Stimulated activated CD4-positive, alpha-beta T cell treated with anti-CD3 and anti-CD28 coated beads, Interleukin-1b, Interleukin-23, amount 100 ng/mL, for 24 hours (primary cell): ENCODE measurements at places on chromosomes 2 and 18.

DNA sequence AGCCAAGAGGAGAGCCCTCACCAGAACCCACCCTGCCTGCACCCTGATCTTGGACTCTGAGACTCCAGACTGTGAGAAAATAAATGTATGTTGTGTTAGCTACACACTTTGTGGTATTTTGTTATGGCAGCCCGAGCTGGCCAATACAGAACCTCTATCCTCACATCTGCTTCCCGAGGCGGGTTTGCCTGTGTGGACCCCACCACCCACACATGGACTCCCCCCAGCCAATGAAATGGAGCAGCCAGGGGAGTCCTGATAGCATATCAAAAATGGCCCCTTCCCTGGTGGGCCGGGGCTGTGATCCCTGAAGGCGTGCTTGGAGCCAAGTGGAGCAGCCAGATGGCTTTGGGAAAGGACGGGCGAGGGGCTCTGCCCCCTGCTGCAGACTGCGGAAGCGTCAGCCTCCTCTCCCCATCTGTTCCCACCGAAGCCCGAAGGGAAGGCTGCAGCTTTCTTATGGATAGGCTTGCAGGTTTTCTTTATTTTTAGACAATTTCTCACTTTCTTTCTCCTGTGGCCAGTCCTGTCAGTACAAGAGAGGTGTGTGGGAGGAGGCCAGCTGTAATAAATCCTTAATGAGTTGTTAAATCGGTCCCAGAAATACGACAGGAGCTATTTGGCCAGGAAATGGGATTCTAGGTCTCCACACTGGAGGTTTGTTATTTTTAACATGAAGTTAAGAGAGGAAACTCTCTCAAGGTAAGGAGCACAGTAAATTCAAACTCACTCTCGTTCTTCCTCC lies 34.4 kb downstream of the TEX51 start:
- no peak for DNase-seq

DNA sequence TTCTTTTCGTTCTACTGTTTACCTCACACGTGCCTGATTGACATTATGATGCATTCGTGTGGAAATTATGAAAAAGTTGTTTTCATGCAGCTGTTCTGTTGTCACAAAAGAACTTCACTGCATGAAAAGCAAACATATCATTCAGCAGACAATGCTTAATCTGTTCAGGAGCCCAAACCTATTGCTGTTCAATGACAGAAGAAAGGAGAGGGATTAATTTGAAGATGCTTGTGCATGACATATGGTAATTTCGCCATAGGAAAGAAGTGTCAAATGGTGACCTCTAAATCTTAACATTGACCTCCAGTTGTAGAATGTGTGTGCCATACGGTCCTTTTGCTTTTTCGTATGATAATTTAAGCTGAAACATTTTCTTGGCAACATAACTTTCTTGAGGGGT lies 124.5 kb downstream of the WDR7 start:
- no peak for DNase-seq

- no peak for DNase-seq
These were observed 113.7 kb downstream of the SPOPL start for GRCh38 chr2:138615257-138615656.

DNA sequence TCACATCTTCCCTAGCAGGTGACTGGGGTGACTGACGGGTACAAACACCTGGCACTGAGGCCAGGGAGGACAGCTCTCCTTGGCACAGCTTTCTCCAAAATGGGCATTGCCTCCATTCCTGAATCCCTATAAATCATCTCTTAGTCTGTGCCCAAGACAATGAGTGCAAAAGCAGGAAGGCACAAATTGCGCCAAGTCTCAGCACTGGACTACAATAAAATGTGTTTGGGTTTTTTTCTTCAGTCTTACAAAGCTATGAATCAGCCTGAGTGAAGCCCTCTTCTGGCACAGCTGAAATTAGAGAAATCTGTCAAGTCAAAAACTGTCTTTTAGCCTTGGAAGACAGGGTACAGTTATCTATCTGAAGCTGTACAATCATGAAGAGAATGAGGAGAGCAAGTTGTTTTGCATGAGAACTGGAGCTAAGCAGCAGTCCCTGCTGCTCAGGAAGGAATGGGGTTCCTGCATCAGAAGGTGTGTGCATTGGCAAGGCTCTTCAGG lies 90.8 kb downstream of the EPB41L3 start:
- DNase-seq = no peak

- DNase-seq = no peak
These were observed 18.8 kb downstream of the GMCL1 start for GRCh38 chr2:69848186-69848790.

DNA sequence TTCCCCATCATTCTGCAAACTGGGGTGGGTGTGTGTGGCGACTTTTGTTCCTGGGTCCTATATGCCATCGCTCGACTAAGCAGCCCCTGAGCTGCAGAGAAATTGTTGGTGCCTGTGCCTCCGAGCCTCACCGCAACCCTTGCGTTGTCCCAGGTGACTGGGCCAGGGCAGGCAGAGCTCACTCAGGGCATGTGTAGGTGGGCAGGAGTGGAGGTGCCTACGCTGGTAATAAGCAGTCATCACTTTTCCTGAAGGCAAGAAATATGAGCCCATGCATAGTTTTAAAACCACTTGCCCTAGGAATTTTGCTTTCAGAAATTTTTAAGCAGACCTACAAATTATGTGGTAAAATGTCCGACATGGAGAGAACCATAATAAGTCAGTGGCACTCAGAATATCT lies 197.8 kb downstream of the SMAD7 start:
- no peak for DNase-seq

DNA sequence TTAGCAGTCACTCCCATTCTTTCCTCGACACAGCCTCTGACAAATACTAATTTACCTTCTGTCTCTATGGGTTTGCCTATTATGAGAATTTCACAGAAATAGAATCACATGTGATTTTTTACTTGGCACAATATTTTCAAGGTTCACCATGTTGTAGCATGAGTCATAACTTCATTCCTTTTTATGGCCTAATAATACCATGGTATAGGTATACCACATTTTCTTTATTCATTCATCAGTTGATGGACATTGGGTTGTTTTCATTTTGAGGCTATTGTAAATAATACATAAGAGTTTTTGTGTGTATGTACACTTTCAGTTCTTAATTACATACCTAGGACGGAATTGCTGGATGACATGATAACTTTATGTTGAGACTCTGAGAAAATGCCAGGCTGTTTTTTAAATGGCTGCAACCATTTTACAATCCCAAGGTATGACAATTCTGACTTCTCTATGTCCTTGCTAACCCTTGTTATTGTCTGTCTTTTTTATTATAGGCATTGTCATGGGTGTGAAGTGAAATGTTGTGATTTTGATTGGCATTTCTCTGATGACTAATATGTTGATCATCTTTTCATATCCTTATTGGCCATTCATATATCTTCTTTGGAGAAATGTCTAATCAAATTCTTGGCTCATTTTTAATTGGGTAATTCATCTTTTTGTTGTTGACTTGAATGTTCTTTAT lies 87.9 kb downstream of the IRS1 start:
- DNase-seq = no peak
